SK-N-SH (cell line): ENCODE measurements at places on chromosomes 2 and 18. TPM values are rescaled to one million over a fixed set of nuclear protein-coding genes. Genes with fewer than 3 reads are reported as not detected.
A peak's percentile ranks its signal among the peaks of the same experiment; 100 is the strongest.

- DNase-seq: no peak
Observed at GRCh38 chr2:206915121-206915520, 24.2 kb upstream of the CPO start.

DNA sequence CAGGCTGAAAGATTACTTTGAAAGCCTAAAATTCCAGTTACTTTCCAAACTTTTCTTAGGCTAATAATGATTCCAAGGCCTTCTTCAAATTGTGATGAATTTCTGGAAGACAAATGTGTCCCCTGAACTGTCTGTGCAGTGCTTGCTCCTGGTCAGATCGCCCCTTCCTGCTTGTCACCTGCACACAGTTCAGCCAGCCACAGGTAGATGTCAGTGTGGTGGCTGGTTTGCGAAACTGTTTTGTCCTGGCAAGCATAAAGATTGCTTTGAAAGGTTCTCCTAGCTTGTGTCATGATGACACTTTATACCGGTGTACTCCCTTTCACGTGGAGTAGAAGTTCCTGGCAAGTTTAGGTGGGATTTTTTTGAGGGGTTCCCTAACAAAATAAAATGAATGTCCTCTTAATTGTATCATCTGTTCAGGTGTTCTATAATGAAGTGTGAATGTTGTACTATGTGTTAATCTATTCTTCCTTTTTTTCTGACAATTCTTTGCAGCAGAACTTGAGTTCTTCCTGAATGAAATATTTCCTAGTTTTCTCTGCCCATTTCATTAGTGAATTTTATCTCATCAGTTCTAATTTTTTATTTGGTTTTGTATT lies 298.8 kb downstream of the ZNF407 start:
- peak; percentile 20 for DNase-seq

GRCh38 chr18:28961669-28962228 lies 784.8 kb upstream of the CDH2 start:
- DNase-seq: peak; percentile 14

DNA sequence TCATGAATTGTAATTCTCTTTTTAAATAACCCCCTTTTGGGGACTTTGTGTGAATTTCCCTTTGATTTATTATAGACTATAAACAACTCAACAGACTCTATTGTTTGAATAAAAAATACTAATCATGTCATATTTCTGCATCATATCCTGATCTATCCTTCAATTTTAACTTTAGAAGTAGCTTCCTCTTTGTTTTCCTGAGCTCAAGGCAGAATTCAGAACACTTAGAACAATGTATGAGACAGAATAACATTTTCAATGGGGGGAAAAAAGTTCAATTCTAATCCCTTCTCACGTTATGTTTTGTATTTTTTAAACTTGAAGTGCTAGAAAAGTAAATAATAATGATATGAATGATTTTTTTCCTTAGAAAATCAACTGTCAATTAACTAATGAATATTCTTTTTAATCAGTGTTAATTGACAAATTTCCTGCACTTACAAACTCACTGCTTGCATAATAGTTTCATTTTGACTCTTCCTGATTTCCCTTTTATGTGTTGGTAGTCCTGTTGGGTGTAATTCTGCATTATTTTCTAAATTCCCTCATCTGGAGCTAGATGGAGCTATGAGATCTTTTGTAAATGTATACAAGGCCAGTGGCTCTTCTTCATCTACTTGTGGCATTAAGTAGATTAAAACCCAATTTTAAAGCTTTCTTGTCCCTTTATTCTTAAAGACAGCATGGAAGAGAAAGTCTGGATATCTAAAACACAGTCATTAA lies 326.1 kb downstream of the PARD3B start:
- DNase-seq: peak; percentile 23

The MALL gene
- 1.7 and 5.2 TPM in 2 replicates for polyA plus RNA-seq

The KCNG2 gene
- not detected in 2 replicates for polyA plus RNA-seq

The EFEMP1 gene
- 1,015 and 1,290 TPM in 2 replicates for polyA plus RNA-seq

The ZNF396 gene
- 0.41 and 0.76 TPM in 2 replicates for polyA plus RNA-seq

GRCh38 chr2:68100189-68100588 lies 37.4 kb upstream of the C1D start:
- DNase-seq: no peak

- DNase-seq: no peak
Observed at GRCh38 chr18:50594942-50595341, 35.1 kb downstream of the MAPK4 start.

DNA sequence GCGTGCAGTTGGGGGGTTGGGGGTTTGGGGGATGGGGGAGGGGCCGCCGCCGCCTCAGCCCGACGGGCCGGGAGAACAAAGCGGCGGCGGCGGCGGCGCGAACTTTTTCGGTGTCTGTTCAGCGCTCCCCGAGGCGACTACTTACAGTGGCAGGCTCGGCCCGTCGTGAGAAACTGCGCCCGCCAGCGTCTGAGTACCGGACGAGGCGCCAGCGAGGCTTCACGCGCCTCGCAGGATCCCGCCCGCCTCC lies 172 bp downstream of the PRKD3 start:
- no peak for DNase-seq

- DNase-seq: no peak
Observed at GRCh38 chr18:61459896-61460648, 126.8 kb downstream of the CDH20 start.

DNA sequence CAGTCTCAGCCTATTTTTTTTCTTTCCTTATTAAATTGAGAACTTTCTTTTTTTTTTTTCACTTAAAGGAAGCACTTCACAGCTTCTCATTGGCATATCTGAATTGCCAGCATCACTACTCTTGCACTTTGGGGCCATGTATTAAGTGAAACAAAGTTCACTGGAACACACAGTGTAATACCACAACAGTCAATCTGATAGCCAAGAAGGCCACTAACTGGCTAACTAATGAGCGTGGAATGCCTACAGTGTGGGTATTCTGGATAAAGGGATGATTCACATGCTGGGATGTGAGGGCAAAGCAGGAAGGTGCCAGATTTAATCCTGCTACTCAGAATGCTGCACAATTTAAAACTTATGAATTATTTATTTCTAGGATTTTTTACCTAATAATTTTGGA lies 11.7 kb upstream of the C18orf63 start:
- DNase-seq: no peak

DNA sequence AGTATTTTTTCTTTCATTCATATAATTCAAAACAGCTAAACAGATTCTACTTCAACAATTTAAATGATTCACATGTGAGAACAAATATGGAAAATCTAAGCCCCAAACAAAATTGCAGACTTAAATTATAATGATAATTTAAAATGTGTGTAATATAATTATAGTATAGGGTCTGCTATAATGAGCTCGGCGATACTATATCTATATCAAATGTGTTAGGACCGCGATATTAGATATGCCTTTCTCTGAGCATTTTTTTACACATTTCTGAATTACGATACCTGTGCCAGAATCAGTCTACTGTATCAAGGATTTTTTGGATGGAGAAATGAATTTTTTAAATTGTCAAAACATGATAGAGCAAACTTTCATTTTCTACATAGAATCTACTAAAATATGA lies 808.8 kb upstream of the POU3F3 start:
- DNase-seq: no peak

- DNase-seq: peak; percentile 84
Observed at GRCh38 chr18:34493566-34494358, 216.3 kb upstream of the DTNA start.

GRCh38 chr2:10400568-10400977 lies 47.6 kb downstream of the ODC1 start:
- no peak for DNase-seq

The SLC14A1 gene
- 2.4 and 4.5 TPM in 2 replicates for polyA plus RNA-seq

GRCh38 chr2:134233728-134234136 lies 20.1 kb upstream of the MGAT5 start:
- DNase-seq: peak; percentile 52

The CYB5A gene
- polyA plus RNA-seq: 39.0 and 42.1 TPM in 2 replicates

The ERMN gene
- polyA plus RNA-seq: not detected in 2 replicates

- DNase-seq: no peak
Observed at GRCh38 chr18:30582078-30582477, 460.5 kb downstream of the DSC3 start.

The KCNK3 gene
- 0.16 and 0.31 TPM in 2 replicates for polyA plus RNA-seq

DNA sequence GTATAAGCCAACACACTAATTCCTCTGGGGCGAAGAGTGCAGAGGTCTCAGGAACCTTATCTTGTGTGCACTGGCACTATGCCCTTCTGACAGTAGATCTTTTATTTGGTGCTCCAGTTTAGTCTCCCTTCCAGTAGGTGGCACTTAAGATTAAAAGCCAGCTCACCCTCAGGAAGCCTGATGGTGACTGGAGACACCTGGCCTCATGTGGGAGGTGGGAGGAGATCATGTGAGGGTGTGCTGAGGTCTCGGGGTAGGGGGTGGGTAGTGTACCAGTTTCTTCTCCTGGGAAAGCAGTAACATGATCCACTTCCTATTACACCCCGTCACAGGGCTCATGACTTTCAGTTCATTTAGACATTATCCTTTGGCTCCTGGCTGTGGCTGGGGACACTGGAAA lies 654.9 kb downstream of the ADCYAP1 start:
- DNase-seq: no peak
